Kidney epithelial cell (primary cell): ENCODE measurements at places on chromosomes 7 and 10. TPM values are rescaled to one million over a fixed set of nuclear protein-coding genes. Genes with fewer than 3 reads are reported as not detected.

NPFFR1 gene
- 0.04 and 0.21 TPM in 2 replicates for total RNA-seq

CYTH3 gene
- total RNA-seq, result 24.9 and 44.8 TPM in 2 replicates

TMEM225B gene
- 0.27 TPM in 1 of 2 replicates, not detected in the other for total RNA-seq

SLIT1 gene
- total RNA-seq, result 0.07 and 0.17 TPM in 2 replicates

ELAPOR2 gene
- total RNA-seq, result 5.3 and 15.4 TPM in 2 replicates

RBP3 gene
- not detected in 2 replicates for total RNA-seq

HECW1 gene
- total RNA-seq, result 0.46 and 0.82 TPM in 2 replicates

ABCB4 gene
- total RNA-seq, result 6.4 and 6.6 TPM in 2 replicates

SH2D4B gene
- total RNA-seq, result not detected in 2 replicates

LRRC72 gene
- total RNA-seq, result not detected in 2 replicates

TBC1D12 gene
- 6.7 and 14.2 TPM in 2 replicates for total RNA-seq

TBX20 gene
- total RNA-seq, result 0.27 and 1.0 TPM in 2 replicates

ZKSCAN1 gene
- 32.5 and 40.3 TPM in 2 replicates for total RNA-seq

DNA sequence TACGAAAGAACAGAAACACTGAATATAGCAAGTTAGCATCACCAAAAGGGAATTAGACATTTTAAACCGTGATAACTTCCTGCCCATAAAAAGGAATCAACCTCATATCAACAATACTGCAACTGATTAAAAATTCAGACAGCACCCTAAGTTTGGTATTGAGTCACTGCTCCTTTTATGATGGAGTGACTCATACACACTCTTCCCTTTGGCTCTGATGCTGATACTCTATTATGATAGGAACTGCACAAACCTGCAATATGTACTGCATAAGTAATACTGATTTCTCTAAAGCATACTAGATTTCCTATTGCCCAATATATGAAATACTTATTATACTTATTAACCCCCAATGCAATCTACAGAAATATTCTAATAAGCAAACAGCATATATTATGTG, 118.7 kb downstream of the PARD3 start:
- DNase-seq, result peak; percentile 51

- DNase-seq, result no peak
These were observed 789.7 kb downstream of the GATA3 start for GRCh38 chr10:8844141-8844540.

DNA sequence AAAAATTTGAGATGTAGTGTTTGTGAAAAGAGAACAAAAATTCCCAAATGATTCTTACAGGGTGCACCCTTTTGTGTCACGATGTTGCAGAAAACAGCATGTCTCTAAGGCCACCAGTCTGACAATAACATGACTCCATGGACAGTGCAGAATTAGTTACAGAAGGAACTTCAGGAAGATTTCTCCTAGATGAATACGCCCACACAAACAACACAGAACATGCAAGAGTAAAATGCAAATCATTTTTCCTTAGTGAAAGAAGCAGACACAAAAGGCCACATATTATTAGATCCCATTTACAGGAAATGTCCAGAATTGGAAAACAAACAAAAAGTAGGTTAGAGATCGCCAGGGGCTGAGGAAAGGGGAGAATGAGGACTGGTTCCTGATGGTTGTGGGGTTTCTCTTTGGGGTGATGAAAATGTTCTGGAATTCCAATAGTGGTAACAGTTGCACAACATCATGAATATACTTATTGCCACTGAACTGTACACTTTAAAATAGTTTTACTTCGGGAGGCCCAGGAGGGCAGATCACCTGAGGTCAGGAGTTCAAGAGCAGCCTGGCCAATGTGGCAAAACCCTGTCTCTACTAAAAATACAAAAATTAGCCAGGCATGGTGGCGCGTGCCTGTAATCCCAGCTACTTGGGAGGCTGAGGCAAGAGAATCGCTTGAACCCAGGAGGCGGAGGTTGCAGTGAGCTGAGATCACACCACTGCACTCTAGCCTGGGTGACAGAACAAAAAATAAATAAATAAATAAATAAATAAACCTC, 10.2 kb downstream of the ZC3HAV1 start:
- no peak for DNase-seq

DNA sequence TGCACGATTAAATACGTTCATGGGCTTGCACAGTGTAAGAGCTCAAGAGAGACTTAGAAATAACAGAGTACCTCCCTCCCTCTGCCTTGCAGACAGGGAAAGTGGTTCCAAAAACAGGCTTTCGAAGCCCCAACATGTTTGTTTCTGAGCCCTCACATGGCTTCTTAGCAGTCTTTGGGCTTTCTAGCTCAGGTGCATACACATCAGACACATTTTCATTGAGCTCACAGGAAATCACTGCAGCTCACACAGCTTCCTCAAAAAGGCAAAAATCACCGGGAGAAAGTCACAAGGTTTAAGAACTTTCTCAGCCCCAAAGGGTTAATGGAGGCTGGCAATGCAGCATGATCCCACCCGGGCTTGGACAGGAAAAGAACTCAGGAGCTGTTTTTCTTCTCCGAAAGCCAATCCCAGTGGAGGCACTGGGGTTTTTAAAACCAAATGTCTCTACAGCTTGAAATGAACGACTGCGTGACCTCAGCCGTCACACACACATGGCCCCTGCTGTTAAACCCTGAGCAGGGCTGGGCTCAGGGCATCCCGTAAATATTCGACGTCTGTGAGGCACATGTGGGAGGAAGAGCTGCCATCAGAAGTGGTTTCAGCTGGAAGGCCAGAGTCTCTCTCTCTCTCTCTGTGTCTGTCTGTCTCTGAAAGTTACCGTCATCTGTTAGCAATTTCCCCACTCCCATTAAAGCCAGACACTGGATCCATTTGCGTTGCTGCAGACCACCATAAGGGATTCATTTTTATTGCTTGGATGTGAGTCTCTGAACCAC, 69.7 kb downstream of the CALML3 start:
- no peak for DNase-seq

DNA sequence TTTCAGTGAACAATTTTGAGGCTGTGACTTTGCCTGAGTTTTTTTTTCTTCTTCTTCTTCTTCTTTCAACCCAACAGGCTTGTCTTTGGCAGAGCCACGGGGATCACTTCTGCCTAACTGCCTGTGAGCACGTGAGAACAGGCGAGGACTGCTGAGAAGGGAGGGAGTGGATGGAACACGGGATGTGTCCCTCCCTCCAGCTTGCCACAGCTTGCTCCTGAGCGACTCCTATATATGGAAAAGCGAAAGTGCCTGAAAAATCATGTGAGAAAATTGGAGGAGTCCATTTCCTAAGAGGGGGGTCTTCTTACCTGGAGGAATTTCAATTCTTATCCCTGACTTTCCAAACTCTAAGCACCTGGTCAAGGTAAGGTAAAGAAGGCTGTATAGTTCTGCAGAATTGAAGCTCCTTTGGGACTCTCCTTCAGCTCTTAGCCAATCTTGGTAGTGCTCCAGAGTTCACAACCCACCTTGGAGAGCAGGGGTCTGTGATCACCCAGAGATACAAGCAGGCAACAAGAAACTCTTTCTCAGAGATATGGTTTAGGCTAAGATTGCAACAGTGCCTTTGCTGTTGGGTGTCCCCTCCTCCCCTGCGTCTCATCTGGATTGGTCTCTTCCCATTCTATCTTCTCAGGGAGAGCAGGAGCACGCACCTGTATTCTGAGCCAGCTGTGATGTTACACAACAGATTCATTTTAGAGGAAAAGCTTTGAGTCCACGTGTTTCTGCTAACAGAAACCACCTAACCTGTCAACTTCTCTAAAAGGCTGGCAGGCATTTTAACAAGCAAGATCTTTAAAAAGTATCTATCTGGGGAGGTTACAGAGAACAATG, at the start of gene MAT1A:
Gene MAT1A (minus strand): TSS at position 208 of the 837 bp plus-strand sequence. CDS start 235 bp downstream, outside the sequence.
- DNase-seq, result no peak

GRCh38 chr10:104897696-104898095, 256.6 kb downstream of the SORCS3 start:
- DNase-seq, result no peak

- DNase-seq, result no peak
These were observed 118.8 kb upstream of the IFRD1 start for GRCh38 chr7:112331492-112331891.

DNA sequence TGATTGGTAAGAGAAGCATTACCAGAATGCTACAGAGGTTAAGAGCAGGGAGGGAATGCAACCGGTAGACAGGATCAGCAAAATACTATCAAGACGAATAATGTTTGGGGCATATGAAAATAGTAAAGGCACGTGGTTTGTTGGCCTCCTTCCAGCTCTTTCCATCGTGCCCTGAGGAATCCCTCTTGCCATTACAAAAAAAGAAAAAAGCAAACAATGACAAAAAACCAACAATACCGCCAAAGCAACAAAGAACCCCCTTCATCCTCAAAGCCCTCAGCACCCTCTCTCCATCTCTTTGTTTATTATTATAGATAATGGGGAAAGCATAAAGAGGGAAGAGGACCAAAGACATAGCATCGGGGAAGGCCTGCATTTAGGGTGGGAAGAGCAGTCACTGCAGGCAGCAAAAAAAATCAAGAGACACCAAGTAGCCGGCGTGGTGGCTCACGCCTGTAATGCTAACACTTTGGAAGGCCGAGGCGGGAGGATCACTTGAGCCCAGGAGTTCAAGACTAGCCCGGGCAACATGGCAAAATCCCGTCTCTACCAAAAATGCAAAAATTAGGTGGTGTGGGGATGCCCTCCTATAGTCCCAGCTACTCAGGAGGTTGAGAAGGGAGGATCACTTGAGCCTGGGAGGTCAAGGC, 78.0 kb downstream of the HIP1 start:
- DNase-seq, result no peak

DNA sequence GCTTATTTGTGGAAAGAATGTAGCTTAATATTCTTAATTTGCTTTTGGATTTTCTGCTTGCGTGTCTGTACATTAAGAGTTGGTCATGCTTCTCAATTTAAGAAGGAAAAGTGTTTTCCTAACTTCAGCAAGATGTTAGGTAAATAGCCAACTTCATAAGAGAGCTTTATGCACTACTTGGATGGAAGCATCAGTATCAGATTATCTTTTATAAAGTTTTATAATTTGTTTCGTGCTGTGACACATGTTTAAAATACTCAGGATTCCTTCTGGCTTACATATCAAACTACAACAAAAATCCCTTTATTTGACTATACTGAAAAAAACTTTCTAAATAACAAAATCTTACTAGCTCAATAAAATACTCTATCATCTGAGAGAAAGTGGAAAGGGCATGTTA, 34.8 kb upstream of the AGR2 start:
- no peak for DNase-seq

DNA sequence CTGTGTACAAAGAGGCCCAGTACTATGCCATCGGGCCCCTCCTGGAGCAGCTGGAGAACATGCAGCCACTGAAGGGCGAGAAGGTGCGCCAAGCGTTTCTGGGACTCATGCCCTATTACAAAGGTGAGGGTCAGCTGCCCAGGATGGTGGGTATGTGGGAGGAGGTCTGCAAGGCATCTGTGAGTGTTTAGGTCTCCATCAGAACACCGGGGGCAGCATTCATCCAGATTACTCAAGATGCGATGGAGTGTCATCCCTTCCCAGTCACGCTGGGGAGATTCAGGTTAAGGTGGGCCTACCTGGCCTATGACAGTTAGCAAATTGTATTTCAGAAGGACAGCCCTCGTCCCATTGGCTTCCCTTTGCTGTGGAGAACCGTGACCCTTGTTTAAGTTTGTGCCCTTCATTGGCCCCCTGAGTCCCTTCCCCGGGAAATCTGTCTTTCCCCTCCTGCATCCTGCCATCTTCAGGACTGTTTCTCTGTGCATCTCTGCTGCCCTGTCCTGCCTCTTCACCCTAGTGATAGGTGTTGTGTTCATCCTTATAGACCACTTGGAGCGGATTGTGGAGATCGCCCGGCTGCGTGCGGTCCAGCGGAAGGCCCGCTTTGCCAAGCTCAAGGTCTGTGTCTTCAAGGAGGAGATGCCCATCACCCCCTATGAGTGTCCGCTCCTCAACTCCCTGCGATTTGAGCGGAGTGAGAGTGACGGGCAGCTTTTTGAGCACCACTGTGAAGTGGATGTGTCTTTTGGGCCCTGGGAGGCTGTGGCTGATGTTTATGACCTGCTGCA, 9.8 kb downstream of the KCTD7 start:
- DNase-seq, result no peak

- DNase-seq, result no peak
These were observed 48.3 kb upstream of the NRBF2 start for GRCh38 chr10:63084690-63085382.

DNA sequence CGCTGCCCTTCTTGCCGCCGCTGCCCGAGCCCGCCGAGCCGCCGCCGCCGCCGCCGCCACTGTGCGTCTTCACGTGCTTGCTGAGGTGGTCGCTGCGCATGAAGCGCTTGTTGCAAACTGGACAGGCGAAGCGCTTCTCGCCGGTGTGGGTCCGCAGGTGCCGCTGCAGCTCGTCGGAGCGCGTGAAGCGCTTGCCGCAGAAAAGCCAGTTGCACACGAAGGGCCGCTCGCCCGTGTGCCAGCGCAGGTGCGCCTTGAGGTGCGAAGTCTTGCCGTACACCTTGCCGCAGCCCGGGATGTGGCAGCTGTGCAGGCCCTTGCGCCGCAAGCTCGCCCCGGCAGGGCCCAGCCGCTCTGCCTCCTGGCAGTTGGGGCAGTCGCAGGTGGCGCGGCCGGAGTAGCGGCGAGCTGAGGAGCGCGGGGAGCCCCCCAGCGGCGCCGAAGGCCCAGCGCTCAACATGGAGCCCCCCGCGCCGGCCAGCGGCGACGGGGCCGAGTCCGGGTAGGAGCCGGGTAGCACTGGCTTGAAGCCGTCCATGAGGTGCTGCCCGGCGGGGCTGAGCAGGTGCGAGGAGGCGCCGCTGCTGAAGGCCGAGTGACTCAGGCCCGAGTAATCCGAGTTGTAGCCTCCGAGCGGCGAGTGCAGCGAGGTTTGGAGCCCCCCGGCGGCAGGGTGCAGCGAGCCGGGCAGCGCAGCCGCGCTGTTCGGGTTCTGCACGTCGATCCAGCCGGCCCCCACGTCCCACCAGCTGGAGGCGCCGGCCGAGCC, 2.1 kb downstream of the SP8 start:
- peak; percentile 9 for DNase-seq

- no peak for DNase-seq
These were observed 64.4 kb downstream of the BPGM start for GRCh38 chr7:134710854-134711624.

DNA sequence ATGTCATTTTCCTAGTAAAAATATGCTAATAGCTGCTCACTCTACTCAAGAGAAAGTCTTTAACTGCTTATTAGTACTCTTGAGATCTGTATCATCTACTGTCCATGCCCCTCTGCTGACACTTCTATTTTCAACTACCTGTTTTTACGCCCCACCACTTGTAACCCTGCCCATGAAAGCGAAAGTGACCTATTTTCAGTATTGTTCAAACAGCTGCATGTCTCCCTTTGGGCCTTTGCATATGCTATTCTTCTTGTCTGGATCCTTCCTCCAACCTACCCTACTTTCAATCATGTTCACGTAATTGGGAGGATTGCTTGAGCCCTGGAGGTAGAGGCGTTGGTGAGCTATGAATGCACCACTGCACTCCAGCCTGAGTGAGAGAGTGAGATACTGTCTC, 1481.3 kb downstream of the GATA3 start:
- no peak for DNase-seq

- no peak for DNase-seq
These were observed 704.7 kb upstream of the MBL2 start for GRCh38 chr10:53477313-53477675.

- no peak for DNase-seq
These were observed 407.1 kb upstream of the PFKP start for GRCh38 chr10:2660276-2660675.
